ENCODE measurements at places on chromosomes 6 and 20.

DNA sequence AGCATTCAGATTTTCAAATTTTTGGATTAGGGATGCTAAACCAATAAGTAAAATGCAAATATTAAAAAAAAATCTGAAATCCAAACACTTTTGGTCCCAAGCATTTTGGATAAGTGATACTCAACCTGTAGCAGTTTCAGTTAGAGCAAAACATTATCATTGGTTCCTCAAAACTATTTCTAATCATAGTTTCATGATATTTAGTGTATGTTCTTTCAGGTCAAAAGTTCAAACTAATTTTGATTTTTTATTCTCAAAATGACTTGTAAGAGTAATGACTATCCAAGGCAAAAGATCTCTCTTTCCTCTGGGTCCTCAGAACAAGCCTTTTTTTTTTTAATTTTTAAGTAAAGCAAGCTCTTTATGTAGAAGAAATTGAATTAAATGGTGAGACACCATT lies 64.0 kb upstream of the TFB1M start:
- no peak for DNase-seq

DNA sequence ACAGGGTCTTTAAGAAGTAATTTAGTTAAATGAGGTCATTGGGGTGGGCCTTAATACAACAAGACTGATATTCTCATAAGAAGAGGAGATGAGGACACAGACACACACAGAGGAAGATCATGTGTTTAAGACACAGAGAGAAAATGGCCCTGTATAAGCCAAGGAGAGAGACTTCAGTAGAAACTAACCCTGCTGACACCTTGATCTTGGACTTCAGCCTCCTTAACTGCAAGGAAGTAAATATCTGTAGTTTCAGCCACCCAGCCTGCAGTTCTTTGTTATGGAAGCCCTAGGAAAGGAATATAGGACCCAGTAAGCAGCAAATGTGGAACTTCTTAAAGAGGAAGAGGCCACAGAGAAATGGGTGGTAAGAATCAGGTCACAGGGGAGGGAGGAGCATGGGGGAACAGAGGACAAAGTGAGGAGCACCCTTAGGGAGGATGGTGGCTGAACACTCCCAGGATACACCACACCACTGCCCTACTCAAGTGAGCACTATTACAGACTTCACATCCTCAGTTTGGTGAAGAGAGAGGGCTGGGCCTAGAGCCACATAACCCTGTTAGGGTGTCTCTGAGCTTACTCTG lies 762 bp downstream of the SIRPB1 start:
- no peak for DNase-seq

DNA sequence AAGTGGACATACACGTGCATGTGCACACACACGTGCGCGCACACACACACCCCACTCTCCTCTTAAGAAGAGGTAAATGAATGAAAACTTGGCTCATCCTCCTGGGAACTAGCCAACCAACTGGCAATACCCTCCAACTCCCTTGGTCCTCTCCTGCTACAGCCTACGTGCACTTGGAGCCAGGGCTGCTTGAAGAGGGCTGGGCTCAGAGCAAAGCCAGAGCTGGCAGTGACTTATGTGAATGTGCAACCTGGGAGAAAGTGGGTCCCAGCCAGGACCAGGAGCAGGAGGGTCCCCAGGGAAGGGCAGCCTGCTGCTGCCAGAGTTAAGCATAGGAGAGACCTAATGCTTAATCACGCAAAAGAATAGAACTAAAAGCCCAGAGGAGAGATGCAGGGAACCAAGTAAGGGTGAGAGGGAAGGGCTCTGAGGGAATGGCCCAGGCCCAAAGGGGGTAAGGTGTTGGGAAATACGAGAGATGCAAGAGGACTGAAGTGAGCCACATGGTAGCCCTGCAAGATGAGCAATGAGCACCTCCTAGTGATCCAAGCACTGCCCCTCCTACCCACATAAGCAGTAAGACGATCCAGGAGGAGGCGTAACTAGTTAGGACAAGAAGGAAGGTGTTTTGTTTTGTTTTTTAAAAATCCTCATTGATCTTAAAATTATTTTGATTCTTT lies 24.7 kb downstream of the TRAF3IP2 start:
- no peak for DNase-seq

- no peak for DNase-seq
Observed at GRCh38 chr6:152587473-152587872, 49.7 kb downstream of the SYNE1 start.

GRCh38 chr6:16420715-16421461 lies 182.5 kb downstream of the GMPR start:
- DNase-seq: no peak

DNA sequence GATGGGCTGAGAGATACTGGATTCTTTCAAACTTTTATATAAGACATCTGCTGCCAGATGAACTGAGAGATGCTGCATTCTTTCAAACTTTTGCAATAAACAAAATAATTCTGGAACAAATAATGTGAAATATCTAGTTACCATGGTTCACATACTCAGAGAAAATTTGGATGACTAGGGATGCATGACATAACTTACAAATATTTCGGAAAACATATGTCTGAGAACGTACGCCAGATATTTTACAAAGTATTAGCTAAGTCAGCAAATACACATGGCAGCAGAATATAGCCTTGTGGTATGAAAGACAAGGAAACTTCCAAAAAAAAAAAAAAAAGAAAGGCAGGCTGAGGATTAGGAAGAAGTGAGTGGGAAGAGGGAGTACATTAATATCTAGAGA lies 113.3 kb upstream of the TRAF3IP2 start:
- DNase-seq: no peak

DNA sequence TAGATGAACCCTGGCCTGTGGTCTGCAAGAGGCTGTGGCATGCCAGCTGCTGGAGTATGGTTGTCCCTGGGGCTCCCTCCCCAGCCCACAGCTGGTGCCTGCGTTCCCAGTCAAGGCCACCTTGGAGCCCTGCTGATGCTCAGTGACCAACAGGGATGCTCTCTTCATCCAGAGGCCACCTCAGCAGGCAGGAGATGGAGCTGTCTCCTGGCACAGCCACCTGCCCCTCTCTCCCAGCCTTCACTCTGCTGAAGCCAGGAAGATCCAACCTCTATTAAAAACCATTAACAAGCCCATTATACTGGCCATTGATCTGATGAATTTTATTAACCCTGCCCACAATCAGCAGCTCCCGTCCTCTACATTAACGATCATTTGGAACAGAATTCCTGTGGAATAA lies 40.4 kb downstream of the ADTRP start:
- no peak for DNase-seq

DNA sequence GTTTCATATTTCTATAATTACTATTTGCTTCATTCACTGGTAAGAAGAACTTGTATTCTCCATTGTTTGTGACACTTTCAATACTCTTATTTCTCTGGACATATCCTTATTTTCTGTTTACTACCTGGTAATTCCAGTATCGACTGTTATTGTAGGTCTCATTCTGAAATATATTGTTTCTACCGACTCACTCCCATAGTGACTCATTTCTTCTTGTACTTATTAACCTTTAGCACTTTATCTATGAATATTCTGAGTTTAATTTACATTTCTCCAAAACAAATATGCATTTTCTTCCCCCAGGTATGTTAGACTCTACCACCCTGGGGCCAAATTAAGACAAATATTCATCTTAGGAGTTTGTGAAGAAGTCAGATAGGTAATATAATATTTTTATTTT lies 164.5 kb upstream of the BTBD3 start:
- DNase-seq: no peak

DNA sequence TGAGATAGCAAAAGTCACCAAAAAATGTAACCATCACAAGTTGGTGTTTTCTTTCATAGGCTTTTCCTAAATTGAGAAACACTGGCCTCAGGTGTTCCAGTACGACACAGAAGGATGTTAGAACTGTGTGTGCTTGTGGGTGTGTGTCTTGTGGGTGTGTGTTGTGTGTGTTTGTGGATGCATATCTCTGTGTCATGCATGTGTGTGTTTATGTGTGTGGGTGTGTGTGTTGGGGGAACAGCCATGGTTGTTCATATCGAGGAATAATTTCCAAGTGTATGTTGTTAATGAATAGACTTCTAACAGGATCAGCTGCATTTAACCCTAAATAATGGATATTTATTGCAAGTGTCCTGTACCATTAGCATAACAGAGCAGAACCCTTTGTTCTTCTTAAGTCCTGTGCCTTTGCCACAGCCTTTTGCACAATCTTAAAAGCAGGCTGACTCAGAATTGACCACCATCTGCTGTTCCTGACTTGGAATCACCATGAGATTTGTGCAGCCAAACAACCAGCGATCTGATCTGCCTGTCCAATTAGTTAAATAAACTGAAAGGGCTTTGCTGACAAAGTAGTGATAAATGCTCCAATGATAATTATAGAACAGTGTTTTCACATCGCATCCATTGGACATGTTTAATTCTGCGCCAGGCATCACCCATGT lies 7.6 kb downstream of the CD93 start:
- DNase-seq: peak; percentile 56

DNA sequence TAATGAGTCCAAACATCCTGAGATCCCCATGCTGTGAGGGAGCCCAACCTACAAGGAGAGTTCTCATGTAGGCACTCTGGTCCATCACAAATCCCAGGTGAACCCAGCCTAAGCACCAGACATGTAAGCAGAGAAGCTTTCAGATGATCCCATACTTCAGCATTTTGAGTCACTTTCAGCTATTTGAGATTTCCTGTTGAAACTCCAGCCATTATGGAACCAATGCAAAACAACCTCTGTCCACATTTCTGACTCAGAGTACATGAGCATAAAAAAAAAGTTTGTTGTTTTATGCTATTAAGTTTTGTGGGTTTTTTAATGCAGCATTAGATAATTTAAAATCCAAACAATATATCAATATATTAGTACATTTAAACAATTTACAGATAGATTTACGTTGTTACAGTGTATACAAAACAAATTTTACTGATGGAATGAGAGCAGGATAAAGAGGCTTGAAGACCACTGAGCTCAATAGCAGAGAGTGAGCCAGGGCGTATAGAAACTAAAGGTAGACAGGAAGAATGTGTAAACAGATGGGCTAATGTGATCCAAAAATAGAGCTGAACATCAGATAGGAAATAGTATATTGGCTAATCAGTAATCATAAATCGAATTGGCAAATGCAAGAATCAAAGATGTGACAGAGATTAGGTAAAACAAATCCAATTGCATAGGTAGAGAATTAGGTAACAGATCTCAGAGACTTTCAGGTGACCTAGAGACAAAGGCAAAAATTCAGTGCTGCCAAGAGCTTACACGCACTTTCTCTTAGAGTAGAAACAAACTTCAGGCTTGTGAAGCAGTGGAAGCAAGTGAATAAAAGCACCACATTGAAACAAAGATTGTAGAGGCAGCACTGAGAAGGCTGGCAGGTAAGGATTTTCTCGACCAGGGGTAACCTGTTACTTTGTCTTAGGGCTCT lies 36.2 kb upstream of the PLCB1 start:
- no peak for DNase-seq

DNA sequence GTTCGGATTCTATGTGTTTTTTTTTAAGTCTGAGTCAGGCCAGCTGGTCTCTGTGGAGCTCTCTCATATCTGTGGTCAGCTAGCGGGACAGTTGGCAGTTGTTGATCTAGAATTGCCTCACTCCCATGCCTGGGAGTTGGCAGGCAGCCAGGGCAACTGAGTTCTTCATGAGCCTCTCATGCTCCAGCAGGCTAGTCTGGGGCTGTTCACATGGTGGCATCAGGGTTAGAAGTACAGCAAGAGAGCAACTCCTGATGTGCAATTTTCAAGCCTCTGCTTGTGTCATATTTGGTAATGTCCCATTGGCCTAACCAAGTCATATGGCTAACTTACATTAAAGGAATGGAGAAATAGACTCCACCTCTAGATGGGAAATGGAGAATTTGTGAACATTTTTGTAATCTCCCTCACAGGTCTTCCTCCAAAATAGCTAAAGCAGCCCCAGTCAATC lies 6.7 kb upstream of the IFT52 start:
- DNase-seq: no peak

DNA sequence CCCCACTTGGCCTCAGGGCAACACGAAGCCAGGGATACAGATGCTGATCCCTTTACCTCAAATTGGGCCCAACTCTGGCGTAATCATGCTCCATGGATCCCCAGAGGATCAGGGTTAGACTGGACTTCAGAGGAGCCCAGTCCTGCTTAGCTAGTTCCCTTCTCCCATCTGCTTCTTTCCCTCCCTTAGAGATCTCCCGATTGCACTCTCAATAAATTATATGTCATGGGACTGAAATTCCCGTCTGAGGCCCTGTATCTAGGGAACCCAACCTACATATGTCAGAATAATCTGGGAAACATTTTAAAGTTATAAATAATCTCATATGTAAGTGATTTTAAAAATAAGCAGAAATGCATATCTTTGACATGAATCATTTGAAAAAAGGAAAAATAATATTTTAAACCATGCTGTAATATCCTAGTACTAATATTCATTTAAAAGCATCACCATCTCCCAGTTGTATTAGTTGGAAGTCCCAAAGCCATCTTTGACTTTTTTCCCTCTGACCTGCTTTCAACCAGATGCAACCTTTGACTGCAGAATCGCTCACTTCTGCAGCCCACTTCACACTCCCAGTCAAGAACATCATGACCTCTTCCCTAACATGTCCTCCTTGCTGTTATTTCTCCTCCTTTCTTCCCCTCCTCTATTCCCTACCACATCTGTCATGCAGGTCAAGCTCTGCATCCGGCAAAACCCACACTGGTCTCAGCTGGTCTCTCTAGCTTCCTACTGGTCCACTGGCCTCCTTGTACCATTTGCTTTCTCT lies 393.6 kb downstream of the BTBD3 start:
- DNase-seq: no peak

DNA sequence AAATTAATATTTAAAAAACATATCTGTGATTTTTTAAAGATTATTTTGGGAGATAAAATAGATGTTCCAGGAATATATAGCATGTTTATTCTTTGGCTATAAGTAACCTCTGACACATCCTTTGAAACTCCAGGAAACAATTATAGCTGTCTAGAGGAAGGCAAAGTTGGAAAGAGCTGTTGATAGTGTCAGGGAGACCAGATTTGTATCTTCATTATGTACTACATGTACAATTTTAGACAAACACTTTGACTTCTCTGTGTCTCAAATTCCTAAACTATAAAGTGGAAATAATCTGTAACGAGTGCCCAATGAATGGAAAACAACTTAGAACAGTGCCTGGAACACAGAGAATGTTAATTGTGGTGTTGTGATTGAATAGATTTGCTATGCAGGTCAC lies 25.6 kb upstream of the ADGRG6 start:
- DNase-seq: no peak

GRCh38 chr6:112289038-112289566 lies 34.7 kb upstream of the LAMA4 start:
- no peak for DNase-seq

DNA sequence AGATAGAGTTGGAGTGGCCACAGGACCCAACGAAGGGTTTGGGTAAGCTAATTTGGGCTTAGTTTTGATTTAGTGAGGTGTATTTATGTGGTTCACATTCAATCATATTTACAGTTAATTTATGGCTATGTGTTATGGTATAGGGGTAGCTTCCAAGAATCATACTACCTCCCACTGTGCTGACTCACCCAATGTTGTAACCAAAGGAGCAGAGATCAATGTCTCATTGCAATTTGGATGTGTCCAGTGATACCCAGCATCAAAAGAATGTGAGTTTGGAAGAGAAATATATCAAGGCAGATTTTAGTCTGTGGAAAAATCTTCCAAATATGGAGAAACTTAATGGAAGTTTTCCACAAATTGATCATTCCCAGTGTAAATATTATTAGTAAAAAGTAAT lies 25.3 kb upstream of the SMIM8 start:
- DNase-seq: no peak

Data from NCI-H1436 (cell line).